ENCODE measurements at places on chromosomes 5 and 9. TPM values are rescaled to one million over a fixed set of nuclear protein-coding genes. Genes with fewer than 3 reads are reported as not detected.

Gene PCDHGA4
- total RNA-seq: 4.4 TPM

Gene KCNT1
- 0.48 TPM for total RNA-seq

Gene PDLIM4
- 96.7 TPM for total RNA-seq

Gene TRAPPC13
- total RNA-seq: 11.7 TPM

DNA sequence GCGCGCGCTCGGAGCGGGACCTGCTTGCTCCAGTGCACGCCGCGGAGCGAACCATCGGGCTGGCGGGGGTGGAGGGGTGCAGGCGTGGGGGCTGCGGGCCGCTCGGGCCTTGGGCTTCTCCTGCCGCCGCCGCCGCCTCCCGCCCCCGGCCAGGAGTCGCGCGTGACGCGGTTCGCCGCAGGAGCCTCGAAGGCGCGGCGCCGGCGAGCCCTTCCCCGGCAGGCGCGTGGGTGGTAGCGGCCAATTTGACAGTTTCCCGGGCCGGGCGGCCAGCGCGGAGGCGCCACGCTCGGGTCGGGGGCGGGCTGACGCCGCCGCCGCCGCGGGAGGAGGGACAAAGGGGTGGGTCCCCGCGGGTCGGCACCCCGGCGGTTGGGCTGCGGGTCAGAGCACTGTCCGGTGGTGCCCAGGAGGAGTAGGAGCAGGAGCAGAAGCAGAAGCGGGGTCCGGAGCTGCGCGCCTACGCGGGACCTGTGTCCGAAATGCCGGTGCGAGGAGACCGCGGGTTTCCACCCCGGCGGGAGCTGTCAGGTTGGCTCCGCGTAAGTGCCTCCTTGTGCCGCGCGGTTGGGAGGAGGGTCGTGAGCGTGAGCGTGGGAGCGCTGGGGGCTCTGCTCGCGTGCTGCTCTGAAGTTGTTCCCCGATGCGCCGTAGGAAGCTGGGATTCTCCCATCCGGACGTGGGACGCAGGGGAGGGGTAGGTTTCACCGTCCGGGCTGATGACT lies at the start of gene TJP2:
Gene TJP2, plus strand, starts transcription at position 387 of the 725 bp plus-strand sequence. Its CDS starts 96 bp downstream, at position 483.
- H3K4me1 ChIP-seq: no peaks in the 10 kb centered on the region
- H3K27ac ChIP-seq: peak within 1 kb of the TSS; percentile 91
- no peaks in the 10 kb centered on the region for H3K27me3 ChIP-seq
- H3K4me3 ChIP-seq: peak within 1 kb of the TSS; percentile 74
- DNase-seq: peak; percentile 82
- H3K36me3 ChIP-seq: no peaks in the 10 kb centered on the region

DNA sequence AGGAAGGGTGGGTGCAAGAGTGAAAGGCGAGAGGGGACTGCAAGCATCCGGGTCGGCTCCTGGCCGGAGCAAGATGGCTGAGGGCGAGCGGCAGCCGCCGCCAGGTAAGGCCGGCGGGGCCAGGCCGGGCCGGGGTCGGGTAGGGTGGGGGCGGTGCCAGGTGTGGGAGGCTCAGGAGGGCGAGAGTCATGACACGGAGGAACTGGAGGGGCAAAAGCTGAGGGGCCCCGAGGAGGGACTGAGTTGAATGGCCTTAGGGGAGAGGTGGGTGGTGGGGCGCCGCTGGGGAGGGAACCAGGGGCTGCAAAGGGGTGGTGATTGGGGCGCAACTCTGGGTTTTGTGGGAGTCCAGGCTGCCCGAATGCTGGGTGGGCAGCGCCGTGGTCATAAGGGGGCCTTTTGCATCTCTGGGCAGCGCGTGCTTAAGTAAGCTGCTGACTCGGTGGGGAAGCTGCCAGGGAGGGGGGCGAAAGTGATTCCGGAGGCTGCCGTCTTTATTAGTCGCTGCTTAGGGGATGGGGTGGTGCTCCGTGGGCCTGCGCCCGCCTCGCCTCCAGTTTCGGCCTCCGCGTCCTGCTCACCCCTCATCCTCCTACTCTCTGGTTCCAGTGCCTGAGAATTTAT lies 425 bp downstream of the PTPA start:
- H3K27me3 ChIP-seq: no peaks in the 10 kb centered on the region
- no peak for DNase-seq
- peak overlapping the region; percentile 93 for H3K4me3 ChIP-seq

- no peak overlapping the region for H3K27ac ChIP-seq
- H3K4me1 ChIP-seq: no peaks in the 10 kb centered on the region
- H3K27me3 ChIP-seq: no peaks in the 10 kb centered on the region
These were observed 84.5 kb upstream of the MAN2A1 start for GRCh38 chr5:109605207-109605730.

DNA sequence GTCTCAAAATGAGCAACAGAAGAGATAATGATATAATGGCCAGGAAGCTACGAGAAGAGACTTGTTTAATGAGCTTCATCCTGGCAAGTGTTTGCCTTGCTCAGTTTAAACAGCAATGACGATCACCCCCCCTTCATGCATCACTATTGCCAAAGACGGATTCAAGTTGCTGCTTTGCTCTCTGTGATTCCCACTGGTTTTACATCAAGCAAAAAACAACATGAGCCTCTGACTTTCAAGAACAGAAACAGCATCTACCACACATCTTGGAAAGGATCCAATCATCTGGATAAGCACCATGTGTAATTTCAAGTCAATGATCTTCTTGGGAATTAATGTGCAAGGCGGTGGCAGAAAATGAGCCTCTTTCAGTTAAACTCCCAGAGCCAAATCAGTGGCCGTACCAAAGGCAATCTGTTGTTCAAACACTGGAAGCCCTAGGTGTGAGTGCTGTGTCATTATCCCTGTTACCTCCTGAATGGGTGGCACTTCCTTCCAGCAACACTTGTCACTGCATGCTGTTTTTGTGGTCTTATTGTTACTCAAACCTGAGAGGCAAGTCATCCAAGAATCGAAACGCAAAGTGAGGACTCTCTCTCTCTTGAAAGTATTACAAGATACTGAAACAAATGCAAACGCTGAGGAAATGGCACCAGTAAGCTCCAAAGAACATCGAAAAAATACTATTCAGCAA lies 72.8 kb downstream of the MED27 start:
- no peak overlapping the region for H3K4me3 ChIP-seq
- no peaks in the 10 kb centered on the region for H3K27me3 ChIP-seq
- H3K4me1 ChIP-seq: no peaks in the 10 kb centered on the region
- no peak for DNase-seq
- no peaks in the 10 kb centered on the region for H3K36me3 ChIP-seq

DNA sequence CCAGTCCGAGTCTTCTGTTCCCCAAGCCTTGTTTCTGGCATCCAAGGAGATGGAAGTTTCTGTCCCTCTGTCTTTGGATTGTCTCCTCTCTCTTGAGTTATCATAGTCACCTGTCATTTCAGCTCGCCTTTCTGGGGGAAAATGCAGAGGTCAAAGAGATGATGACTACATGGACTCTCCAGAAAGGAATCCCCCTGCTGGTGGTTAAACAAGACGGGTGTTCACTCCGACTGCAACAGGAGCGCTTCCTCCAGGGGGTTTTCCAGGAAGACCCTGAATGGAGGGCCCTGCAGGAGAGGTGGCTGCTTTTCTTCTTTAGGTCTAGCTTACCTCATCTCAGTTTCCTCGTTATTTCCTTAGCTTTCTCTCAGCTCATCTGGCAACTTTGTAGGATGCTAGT lies 25.1 kb downstream of the ERAP2 start:
- no peak overlapping the region for H3K4me3 ChIP-seq
- peaks cover 8% of the 10 kb centered on the region for H3K36me3 ChIP-seq
- no peak overlapping the region for H3K27ac ChIP-seq
- H3K4me1 ChIP-seq: no peaks in the 10 kb centered on the region
- H3K27me3 ChIP-seq: no peaks in the 10 kb centered on the region

GRCh38 chr5:13356226-13356625 lies 588.3 kb downstream of the DNAH5 start:
- H3K27me3 ChIP-seq: no peaks in the 10 kb centered on the region
- DNase-seq: no peak
- H3K36me3 ChIP-seq: no peaks in the 10 kb centered on the region
- no peak overlapping the region for H3K4me3 ChIP-seq
- H3K27ac ChIP-seq: no peak overlapping the region

- H3K27ac ChIP-seq: peak overlapping the region; percentile 65
- no peaks in the 10 kb centered on the region for H3K36me3 ChIP-seq
- H3K4me1 ChIP-seq: peaks cover 15% of the 10 kb centered on the region
These were observed 421 bp upstream of the DEPDC1B start for GRCh38 chr5:60700416-60700757.

GRCh38 chr5:106135473-106135872 lies 1535.3 kb downstream of the EFNA5 start:
- H3K36me3 ChIP-seq: no peaks in the 10 kb centered on the region
- H3K4me3 ChIP-seq: no peak overlapping the region
- no peak for DNase-seq
- no peaks in the 10 kb centered on the region for H3K4me1 ChIP-seq
- H3K27ac ChIP-seq: no peak overlapping the region

GRCh38 chr5:153233933-153234332 lies 256.5 kb upstream of the GRIA1 start:
- no peaks in the 10 kb centered on the region for H3K36me3 ChIP-seq
- DNase-seq: no peak
- no peak overlapping the region for H3K27ac ChIP-seq
- no peak overlapping the region for H3K4me3 ChIP-seq
- no peaks in the 10 kb centered on the region for H3K27me3 ChIP-seq

GRCh38 chr5:93090698-93091097 lies 490.3 kb downstream of the NR2F1-AS1 start:
- no peak for DNase-seq
- H3K4me3 ChIP-seq: no peak overlapping the region
- no peaks in the 10 kb centered on the region for H3K27me3 ChIP-seq
- H3K36me3 ChIP-seq: no peaks in the 10 kb centered on the region
- H3K4me1 ChIP-seq: no peaks in the 10 kb centered on the region

DNA sequence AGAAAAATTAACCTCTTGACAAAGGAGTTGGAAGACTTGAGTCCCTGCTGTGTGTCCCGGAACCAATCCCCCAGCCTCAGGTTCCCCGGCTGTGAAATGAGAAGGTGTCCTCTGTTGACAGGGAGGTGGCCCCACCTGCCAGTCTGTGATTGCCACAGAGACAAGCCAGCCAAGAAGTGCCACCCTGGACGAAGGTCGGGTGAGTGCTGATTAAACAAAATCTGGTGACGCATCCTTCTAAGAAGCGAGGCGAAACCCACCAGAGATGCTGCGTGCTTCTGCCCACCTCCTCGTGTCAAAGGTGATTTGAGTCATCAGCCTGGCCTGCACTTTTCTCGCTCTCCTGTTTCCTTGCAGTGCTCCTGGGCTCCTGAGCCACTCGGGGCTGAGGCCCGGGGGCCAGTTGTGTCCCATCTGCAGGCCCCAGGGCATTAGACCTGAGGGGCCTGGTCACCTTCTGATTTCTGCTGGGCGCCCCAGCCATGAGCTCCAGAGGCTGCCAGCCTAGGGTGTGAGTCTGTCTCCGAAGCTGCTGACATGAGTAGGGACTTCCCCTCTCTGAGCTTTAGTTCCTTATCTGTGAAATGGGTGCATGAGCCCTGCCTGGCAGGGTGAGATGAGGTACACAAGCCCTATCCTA lies 28.7 kb downstream of the NEK6 start:
- DNase-seq: no peak
- H3K36me3 ChIP-seq: no peaks in the 10 kb centered on the region
- H3K27ac ChIP-seq: peak overlapping the region; percentile 66

Data from right atrium auricular region (tissue), 2 donors.